ENCODE measurements at places on chromosomes 3 and 15. TPM values are rescaled to one million over a fixed set of nuclear protein-coding genes. Genes with fewer than 3 reads are reported as not detected.

The GPR62 gene
- not detected for total RNA-seq

The PEX5L gene
- total RNA-seq: not detected

The TRH gene
- total RNA-seq: not detected

The GOLGA6D gene
- 0.12 TPM for total RNA-seq

The SNAPC5 gene
- total RNA-seq: 28.3 TPM

The GRK7 gene
- not detected for total RNA-seq

The CCDC54 gene
- not detected for total RNA-seq

The DUOXA2 gene
- total RNA-seq: not detected

The ITIH4 gene
- 4.1 TPM for total RNA-seq

The GPR149 gene
- not detected for total RNA-seq

The SPRED1 gene
- 24.7 TPM for total RNA-seq

The CTXND1 gene
- total RNA-seq: not detected

The PLOD2 gene
- 25.8 TPM for total RNA-seq

The ISG20 gene
- 11.0 TPM for total RNA-seq

The PRICKLE2 gene
- total RNA-seq: 0.05 TPM

The FAM81A gene
- 6.6 TPM for total RNA-seq

Data from HCT116 (cell line).